NCI-H1417 treated with DMSO at 0.1 percent for 48 hours (cell line): ENCODE measurements at places on chromosomes 5 and 9.

- no peak for DNase-seq
Observed at GRCh38 chr5:140135127-140135526, 9.4 kb downstream of the IGIP start.

DNA sequence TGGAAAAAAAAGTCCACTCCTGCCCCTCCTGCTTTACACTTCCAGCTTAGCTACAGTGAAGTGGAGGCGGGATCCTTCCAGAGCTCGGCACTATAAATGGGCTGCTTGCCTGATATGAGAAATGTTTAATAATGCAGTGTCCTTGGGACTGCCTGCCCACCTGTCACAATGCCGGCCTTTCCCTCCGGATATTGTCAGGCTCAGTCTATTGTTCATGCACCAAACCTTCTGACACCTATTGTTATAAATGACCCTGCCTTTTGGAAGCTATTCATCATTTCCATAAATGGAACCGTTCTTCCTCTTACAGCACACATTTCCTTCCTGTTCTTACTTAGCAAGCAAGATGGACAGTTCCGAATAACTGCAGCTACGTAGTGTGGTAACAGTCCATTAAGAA, 146.3 kb downstream of the DMAC1 start:
- DNase-seq, result no peak

DNA sequence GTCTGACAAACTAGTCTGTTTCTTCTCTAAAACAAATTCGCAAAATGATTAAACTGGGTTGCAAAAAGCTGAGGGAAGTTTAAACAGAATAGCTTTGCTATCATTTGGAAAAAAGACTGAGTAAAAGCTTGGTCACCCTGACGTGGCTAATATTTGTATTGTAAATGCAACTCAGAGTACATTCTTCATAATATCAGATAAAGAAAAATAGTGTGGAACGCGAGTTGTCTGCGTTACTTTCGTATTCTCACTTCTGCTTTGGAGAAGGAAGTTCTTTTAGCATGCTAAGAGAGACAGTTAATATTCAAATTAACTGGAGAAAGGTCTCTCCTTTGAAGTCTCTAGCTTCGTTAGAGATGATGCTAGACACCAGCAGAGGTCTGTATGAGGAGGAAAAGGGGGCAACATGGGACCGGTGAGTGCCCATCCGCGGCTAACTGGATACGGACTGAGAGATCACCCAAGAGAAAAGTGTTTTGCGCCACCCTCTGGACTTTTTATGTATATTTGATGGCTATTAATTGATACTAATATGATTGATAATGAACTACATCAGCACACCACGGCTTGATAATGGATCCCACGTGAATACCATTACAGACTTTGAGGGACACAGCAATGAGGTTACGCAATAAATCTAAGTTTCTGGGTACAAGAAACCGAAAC, 2.9 kb upstream of the CNTRL start:
- no peak for DNase-seq

DNA sequence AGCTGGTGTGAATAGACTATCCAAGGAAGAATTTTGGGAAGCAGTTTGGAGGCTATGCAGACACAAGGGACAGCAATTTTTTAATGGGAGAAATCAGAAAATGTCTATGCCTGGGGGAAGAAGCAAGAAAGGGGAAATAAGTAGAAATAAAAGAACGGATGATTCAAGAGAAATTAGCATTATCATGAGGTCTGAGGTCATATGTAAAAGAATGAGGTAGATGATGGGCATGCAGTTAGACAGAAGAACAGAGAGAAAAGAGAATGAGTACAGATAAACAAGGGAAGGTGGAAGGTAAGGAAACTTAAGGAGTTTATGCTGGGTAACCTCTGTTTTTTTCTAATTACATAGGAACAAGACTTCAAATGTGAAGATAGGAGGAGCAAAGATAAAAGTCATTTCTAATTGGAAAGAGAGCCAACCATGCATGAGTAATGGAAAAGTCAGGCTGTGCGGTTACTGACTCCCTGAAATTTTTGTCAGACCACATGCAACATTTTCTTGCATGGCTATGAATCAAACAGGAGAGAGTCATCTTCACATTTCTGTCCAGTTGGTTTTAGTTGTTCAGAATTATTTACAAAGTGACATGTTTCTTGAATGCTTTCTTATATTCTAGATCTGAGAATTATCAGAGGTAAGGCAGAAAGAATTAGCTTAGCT, 101.0 kb upstream of the PIK3R1 start:
- DNase-seq, result no peak

GRCh38 chr9:105414947-105415661, 32.7 kb upstream of the FSD1L start:
- DNase-seq, result no peak

GRCh38 chr5:115124741-115125140, 45.0 kb downstream of the TRIM36 start:
- DNase-seq, result no peak

GRCh38 chr5:96506376-96506775, 73.3 kb upstream of the PCSK1 start:
- no peak for DNase-seq

- DNase-seq, result no peak
Observed at GRCh38 chr5:98309785-98310598, 463.5 kb upstream of the RGMB start.

- no peak for DNase-seq
Observed at GRCh38 chr5:1315018-1315708, 20.3 kb upstream of the TERT start.

DNA sequence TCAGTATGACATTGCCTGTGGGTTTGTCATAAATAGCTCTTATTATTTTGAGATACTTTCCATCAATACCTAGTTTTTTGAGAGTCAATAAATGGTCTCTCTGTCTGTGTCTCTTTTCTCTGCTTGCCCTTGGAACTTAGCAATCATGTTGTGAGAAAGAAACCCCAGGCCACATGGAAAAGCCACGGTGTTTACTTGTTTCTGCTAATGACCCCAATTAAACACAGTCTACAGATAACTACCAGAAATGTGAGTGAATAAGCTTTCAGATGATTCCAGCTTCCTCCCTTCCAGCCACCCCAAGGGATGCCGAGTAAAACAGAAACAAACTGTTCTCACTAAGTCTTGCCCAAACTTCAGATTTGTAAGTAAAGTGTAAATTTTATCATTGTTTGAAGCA, 584.9 kb downstream of the MAT2B start:
- no peak for DNase-seq
